ENCODE measurements at places on chromosomes 12 and 14. TPM values are rescaled to one million over a fixed set of nuclear protein-coding genes. Genes with fewer than 3 reads are reported as not detected.

VRTN gene
- total RNA-seq, result not detected

ACSM4 gene
- total RNA-seq, result not detected

ABCC9 gene
- total RNA-seq, result 8.7 TPM

KRT4 gene
- not detected for total RNA-seq

ZBTB42 gene
- total RNA-seq, result 3.2 TPM

MYF6 gene
- not detected for total RNA-seq

NRL gene
- 0.87 TPM for total RNA-seq

ANG gene
- total RNA-seq, result 6.7 TPM

MDGA2 gene
- under 0.01 TPM for total RNA-seq

All from smooth muscle cell of trachea (primary cell).